ENCODE measurements at places on chromosomes 12 and 14.

GRCh38 chr12:6959058-6959804, 8.1 kb downstream of the PTPN6 start:
- no peak for DNase-seq

- DNase-seq, result no peak
Measured at GRCh38 chr14:89955022-89955744, 544 bp upstream of the TDP1 start.

DNA sequence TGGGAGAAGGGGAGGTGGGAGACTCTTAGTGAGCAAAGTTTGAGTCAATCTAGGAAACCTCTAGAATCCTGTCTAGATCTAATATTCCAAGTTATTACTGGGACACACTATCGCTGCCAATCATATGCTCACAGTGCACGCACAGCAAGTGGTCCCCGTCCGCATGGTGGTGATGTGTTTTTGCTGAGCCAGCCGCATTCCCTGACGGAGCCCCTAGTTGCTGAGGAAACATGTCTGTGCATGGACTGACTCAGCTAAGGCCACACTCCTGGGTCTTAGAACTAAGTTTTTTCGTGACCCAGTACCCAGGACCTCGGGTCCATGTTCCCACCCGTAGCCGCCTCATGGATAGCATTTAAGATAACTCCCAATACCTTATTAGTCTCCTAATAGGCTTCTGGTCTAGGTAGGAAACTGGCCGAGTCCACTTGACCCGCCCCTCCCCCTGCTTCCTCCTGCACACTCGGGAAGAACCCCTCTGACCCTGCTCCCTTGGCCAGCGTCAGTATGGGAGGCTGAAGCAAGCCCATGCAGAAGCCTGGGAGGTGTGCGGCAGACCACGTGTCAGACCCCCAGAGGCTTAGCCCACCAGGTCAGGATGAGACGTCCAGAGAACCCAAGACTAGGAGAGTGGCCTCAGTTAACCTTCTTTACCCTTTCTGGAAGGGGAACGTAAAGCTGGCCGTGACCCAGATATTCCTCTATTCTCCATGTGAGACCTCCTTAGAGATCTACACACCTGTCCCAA, 200.5 kb downstream of the ETV6 start:
- no peak for DNase-seq

GRCh38 chr14:26596543-26597061, 1.2 kb downstream of the NOVA1 start:
- no peak for DNase-seq

- no peak for DNase-seq
Measured at GRCh38 chr14:24086193-24086955, 7.7 kb upstream of the PCK2 start.

GRCh38 chr12:94186278-94187241, 38.2 kb downstream of the PLXNC1 start:
- no peak for DNase-seq

DNA sequence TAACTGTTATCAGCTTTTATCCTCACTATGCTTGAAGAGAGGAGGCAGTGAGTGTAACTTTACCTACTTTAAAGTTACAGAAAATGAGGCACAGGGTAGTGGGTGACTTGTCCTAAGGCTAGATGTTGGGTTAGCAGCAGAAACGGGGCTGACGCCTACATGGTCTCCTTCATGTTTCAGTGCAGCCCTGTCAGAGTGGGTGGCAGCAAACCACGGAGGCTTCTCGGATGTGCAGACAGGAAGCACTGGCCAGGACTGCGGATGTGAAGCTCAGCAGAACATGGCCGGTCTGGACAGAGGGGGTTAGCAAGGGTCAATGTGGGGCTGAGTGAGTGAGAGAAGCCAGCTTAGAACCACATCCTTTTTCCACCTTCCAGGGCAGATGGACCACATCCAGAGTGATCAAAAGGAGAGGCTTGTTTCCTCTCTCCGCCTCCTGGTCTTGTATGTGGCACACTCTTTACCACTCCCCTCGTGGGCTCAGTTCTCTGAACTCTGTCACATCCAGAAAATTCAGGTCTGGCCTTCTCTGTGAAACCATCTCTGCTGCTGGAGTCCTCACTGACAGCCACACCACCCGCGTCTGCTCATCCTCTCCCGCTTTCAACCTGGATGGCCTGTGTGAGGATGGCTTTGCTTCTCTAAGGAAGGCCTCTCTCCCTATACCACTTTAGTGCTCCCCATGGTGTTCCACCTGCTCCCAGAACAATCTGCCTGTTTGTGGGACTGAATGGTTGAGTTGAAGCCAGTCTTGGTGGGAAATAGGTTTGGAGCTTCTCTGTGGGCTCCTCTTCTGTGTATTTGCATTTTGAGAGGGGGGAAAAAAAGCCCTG, 14.1 kb downstream of the SUSD6 start:
- DNase-seq, result no peak

DNA sequence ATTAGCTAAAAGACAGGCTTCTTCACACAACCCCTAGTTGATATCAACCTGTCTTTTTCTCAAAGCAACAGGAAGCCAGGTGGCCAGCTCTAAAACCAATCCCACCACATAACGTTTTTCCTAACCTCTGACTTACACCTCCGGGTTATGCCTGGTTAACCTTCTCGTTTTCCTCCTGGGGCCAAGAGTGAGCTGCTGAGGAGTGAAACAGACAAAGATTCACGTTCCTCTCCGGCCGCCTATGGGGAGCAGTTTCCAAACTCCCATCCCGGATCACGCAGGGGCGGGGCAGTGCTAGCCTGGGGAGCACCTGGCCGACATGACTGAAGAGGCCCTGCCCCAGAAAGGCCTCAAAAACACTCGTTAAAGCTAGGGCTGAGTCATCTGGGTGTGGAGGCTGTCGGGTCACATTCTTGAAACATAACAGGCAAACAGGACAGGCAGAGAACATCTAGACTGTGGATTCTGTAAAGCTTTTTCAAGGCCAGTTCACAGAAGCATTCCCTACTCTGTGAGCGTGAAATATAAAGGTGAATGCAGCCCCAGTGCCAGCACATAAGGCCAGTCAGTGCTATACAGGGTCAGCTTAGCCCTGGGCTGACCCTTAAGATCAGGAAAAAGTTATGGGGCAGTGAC, 25.9 kb upstream of the LGALS3 start:
- DNase-seq, result no peak

DNA sequence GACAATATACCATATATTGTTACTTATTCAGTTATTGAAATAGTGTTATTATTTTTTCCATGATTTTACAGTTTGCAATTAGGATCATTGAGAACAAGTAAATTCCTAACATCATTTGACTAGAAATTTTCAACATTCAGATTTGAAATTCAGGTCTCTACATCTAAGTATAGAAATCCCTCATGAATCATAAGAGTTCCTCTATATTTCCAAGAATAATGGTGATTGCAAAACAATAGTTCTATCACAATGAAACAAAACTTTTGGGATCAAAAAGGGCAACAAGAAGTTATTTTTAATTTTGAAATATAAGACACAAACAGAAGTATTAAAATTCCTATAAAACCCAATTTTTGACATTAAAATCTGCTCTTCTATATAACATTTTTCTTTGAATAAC, 10.8 kb downstream of the CLEC1A start:
- DNase-seq, result no peak

- no peak for DNase-seq
Measured at GRCh38 chr12:58441483-58441882, 478.8 kb downstream of the LRIG3 start.

- no peak for DNase-seq
Measured at GRCh38 chr14:54742492-54743350, 159.9 kb downstream of the GCH1 start.

- DNase-seq, result no peak
Measured at GRCh38 chr12:11765817-11766794, 116.6 kb downstream of the ETV6 start.

DNA sequence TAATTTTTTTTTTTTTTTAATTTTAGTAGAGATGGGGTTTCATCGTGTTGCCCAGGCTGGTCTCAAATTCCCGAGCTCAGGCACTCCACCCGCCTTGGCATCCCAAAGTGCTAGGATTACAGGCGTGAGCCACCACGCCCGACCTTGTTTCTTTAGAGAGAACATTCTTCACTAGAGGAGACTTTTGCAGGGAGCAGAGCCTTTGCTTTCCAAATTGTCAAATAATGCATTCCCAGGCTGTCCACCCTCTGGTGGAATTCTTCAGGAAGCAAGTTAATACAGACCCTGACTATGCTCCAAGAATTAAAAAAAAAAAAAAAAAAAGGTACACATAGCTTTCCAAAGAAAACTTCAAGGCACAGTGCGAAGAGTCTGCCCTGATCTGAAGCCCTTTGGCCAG, 6.8 kb downstream of the ALDH1L2 start:
- no peak for DNase-seq

DNA sequence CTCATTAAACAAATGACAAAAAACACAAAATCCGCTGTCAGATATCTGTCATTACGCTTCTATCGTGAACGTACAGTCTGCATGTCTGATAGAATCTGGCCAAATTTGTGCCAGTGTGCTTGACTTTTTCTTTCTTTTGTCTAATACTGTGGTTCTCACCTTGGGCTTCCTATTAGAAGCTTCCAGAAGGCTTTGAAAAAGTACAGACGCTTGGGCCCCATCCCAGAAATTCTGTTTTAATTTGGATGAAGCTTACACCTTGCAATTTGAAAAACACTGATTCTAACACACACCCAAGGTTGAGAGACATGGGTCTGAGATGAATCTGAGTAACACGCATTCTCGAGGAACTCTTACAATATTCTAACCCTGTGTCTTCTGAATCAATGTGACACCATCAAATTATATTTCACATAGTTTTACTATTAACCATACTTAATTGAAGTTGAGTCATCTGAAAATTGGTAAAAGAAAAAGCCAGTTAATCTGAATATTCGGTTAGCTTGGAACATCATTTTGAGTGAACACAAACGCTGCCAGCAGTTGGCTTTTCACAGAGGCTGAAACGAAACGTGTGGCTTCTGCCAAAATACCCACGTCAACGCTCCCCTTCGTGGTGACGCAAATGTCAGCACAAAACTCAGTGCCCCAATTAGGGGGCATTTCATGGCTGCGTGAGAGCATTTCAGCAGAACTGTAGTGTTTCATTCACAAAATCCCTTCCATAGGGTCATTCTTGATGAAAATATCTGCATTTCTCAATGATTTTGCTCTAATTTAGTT, 420.5 kb downstream of the TMEM132D start:
- no peak for DNase-seq

DNA sequence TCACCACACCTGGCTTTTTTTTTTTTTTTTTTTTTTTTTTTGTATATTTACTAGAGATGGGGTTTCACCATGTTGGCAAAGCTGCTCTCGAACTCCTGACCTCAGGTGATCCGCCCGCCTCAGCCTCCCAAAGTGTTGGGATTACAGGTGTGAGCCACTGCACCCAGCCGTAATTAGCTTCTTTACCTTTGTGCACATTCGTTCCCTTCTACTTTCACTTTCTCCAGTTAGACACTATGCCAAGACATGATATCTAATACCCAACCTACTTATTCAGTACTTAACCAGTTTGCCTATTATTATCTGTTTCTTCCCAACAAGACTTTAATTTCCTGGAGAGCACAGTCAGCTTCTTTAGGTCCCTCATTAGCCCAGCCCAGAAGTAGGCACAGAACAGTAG, 5.3 kb downstream of the STYK1 start:
- no peak for DNase-seq

DNA sequence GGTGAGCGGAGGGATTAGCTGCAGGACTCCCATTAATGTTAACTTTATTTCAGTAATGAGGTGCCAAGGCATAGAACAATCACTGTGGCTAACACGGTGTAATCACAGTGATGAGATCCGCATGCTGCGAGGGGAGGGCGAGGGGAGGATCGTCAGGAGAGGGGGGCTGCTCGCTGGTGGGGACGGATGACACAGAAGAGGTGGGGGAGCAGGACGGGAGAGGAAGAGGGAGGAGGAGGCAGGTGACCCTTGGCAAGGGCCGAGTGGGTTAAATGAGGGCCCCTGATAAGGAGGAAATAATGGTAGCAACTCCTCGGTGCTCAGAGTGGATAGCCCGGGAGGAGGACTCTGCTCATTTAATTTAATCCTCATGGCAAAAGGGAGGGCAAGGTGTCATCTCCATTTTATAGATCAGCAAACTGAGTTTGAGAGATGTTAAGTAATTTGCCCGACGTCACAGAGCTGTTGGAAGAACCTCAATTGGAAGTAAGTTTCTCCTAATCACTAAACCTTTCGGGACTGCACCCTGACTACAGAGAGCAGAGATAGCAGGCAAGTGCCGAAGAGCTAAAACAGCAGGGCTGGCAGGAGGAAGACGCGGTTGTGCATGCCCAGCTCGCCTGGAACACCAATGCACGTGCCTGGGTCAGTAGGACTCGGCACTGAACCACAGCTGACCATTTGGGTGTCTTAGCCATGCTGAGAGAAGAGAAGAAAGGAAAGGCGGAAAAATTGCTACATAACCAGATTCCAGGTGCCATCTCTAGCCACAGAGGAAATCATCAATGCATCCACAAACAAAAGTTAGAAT, 43.0 kb downstream of the SPRING1 start:
- no peak for DNase-seq

GRCh38 chr12:84741692-84742091, 170.9 kb downstream of the SLC6A15 start:
- no peak for DNase-seq

DNA sequence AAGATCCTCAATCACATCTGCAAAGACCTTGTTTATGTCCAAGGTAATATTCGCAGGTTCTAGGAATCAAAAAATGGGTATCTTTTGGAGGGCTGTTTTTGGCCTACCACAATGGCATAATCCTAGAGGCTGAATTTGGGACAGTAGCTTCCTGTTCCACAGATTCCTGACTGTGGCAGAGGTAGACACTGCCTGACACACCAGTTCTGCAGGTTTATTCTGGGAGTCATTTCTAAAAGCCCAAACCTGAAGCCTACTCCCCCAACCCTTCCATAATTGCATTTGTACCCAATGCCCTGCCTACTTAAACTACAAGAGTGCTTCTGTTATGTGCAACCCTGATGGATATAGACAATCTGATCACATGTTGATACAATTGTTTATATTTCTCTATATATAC, 378.9 kb downstream of the PCNX1 start:
- no peak for DNase-seq

DNA sequence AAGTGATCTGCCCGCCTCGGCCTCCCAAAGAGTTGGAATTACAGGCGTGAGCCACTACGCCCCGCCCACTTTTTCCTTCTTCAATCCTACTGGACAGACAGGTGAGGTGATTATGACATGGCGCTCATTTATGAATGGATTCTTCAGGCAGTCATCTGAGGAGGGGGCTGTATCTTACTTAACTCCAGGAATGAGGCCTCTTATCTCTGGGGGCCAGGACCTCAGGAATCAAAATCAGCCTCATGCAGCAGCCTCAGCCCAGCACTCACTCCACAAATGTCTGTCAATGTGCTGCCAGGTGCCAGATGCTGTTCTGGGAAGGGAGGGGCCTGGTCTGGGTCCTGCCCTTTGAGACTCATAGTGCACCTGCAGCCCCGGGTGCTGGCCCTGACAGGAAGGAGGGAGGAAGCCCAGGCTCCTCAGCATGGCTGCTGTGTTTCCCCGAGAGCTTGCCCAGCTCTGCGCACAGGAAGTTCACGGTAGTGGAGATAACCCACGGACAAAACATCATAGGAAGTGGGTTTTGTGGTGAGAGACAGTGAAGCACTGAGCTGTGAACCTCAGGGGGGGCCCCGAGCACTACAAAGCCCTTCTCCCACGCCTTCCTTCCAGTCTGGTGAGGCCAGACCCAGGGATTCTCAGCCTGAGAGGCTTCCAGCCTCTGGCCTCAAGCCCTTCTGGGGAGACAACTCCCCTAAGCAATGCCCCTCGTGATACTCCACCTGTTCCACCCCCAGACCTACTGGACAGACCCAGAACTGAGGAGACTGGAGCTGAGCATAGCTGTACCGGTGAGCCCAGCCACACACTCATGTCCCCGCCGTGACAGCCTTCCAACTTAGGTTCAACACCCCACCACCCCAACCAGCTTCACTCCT, 22.3 kb downstream of the GALNT6 start:
- no peak for DNase-seq

GRCh38 chr12:106139422-106140171, 843 bp upstream of the NUAK1 start:
- DNase-seq, result no peak

All from cortex of kidney (tissue), 1 donor.